Non-pigmented ciliary epithelial cell (primary cell): ENCODE measurements at places on chromosomes 2 and 18.

DNA sequence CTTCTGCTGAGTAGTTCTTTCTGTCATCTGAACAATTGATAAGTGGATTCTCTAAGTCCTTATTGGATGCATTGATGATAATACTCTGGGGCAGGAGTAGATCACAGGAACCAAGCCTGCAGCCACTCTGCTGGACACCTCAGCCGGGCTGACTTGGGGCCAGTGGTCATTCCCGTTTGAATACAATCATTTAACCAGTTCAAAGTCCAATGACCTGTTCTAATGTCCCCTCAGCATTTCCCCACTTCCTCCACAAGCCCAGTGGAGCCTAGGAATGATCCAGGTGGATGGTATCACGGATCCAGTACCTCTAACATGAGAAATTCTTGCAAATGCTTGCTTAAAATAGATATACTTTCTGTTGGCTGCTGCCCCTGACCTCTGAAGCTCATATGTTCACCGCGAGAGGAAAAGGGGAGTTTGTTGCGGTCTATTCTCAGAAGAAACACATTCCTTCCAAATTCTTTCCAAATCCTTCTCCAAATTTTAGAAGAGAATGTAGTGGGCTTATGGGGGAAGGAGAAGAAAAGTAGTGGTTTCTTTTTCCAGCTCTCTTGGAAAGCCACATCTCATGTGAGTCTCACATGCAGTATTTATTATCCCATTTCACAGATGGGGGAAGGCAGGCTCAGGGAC, 170.9 kb downstream of the INHBB start:
- DNase-seq, result no peak

- no peak for DNase-seq
These were observed 110.4 kb upstream of the RAB27B start for GRCh38 chr18:54717673-54718407.

DNA sequence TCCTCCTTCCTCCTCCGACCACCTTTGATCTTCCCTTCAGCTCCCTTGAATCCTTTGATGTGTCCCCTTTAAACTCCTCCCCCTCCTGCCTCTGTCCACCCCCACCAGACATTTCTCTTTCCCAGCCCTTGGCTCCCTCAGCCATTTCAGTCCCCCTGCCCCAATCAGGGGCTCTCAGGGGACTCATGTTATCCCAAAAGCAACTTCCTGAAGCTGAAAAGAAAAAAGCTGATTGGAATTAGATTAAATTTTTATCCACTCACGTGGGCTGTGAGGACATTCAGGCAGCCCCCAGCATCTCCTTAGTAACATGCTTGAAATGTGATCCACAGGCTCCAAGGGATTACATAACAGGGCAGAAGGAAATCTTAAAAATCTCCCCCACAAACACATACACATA, 81.3 kb downstream of the NEURL3 start:
- no peak for DNase-seq

DNA sequence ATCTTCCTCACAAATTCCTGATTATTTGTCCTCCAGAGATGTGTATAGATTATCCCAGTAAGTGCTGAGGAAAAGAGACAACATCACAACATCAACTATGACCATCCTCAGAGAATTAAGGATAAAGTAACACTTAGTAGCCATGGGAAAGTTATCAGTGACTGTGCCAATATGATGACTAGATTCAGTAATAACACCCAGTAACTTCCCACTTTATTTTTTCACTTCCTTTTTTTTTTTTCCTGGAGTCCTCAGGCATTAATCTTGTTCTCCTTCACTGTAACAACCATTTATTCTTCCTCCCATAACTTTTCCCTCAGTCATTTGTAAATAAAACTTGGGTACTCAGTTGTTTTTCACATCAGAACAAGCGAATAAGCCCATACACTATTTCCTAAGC, 16.7 kb upstream of the PID1 start:
- no peak for DNase-seq

- DNase-seq, result no peak
These were observed 377.4 kb upstream of the CRIM1 start for GRCh38 chr2:35978218-35978617.

DNA sequence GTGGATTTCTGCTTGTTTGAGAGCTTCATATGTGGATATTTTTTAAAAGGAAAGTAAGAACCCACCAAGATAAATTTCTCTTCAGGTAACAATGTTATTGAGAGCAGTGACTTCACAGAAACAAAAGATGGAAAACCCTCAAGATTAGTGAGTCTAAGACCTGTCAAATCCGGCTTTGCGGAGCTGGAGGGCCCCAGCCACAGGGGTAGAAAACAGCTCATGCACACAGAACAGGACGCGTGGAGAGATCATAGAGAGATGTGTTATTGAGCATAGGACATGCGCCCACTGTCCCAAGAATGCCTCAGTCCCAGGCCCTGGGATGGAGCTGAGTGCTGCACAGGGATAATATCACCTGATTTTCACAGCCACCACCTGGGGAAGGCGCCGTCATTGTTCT, 21.3 kb downstream of the EDAR start:
- DNase-seq, result no peak

DNA sequence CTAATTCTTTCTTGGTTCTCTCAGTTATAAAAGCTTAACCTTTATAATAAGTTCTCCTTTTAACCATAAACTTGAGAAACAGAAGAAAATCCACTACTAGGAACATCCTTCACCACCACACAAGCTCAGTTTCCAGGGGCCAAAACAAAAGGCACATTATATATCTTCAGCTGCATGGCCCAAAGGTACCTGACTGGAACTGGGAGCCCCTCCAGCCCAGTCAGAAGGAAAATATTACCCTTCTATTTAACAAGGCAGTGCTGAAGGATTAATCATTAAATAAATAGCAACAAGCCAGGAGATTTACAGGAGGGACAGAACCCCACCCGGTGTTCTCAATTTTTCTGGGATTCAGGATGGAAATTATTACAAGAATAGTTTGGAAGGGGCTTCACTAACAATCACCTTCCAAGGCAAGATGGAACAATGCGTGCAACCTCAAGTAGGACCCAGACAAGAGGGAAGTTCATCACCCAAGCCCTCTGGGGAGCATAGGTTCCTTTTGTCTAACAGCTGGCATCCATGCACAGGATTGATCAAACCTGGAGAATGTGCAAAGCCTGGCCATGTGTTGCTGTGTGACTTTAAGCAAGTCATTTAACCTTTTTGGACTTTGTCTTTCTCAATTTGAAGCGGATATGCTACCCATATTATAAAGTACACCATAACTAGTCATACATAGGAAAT, 159.6 kb upstream of the SETBP1 start:
- no peak for DNase-seq

- DNase-seq, result no peak
These were observed 52.9 kb upstream of the RPL31 start for GRCh38 chr2:100948942-100949811.

GRCh38 chr2:106363791-106364190, 104.4 kb downstream of the RGPD3 start:
- no peak for DNase-seq

- no peak for DNase-seq
These were observed 50.7 kb upstream of the PAIP2B start for GRCh38 chr2:71277536-71278103.

- DNase-seq, result no peak
These were observed 258.9 kb downstream of the DCC start for GRCh38 chr18:52598921-52599320.

GRCh38 chr2:33321876-33322483, 154.5 kb upstream of the RASGRP3 start:
- DNase-seq, result peak; percentile 27

GRCh38 chr2:229489016-229489415, 217.9 kb upstream of the PID1 start:
- DNase-seq, result no peak

DNA sequence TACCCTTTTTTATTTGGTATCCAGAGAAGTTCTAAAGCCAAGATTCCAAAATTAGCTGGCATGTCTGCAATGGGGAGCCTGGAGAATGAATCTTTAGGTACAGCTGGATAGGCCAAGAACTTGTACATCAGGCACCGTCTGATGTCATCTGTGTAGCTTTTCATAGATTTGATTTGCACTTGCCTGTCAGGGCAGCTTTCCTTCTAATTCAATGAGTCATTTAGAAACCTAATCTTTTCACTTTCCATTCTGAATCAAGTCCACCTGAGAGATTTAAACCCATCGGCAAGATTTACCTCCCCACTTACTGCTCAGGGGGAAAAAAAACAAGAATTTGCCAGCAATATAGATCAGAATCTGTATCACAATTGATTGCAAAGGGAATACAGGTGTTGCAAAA, 60.9 kb upstream of the ACAA2 start:
- no peak for DNase-seq

DNA sequence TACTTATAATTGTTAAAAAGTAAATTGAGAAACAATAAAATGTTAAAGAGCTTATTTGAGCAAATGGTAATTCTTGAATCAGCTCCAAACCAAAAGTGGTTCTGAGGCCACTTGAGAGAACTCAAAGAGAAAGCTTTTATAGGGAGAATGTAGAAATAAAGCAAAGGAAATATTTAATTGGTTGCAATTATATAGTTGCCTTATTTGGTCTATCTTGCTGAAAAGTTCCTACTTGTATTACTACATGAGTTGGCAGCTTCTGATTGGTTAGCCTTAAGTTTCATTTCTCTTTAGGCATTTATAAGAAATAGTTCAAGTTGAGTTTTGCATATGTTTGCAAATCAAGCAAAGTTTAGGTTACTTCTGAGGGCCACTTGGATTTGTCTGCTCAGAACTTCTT, 38.1 kb downstream of the SCN2A start:
- DNase-seq, result peak; percentile 3

DNA sequence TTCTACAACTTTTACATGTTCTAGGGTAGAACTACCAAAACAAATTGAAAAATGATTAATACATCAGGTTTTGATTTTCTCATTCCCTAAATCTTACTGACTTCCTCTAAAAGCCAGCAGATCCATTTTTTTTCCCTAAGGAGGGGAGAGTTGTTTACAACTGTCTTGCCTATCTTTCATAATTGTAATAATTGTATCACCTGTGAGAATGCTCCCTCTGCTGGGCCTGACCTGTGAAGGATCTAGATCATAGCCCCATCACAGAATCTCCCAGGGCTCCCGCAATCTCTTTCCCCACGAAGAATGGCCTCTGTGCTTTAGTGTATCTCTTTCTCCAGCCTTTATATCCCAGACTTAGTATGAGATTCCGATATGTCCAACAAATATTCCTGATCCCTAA, 9.1 kb downstream of the LOXL3 start:
- DNase-seq, result no peak

DNA sequence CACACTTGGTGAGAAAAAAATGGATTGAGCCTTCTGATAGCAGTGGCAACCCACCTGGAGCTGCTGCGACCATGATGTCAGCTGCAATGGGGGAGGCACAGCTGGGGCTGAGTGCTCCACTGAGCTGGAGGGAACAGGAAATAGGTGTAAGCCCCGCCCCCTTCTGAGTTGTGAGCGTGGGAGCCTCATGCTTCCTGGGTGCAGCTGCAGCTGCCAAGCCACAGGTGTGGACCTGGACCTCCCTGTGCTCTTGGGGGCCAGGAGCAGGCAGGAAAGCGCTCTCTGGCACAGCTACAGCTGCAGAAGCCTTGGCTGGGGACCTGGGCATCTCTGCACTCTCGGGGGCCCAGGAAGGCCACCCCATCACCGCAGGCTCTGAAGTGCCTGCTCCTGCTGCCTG, 970.6 kb downstream of the DCDC2C start:
- no peak for DNase-seq

DNA sequence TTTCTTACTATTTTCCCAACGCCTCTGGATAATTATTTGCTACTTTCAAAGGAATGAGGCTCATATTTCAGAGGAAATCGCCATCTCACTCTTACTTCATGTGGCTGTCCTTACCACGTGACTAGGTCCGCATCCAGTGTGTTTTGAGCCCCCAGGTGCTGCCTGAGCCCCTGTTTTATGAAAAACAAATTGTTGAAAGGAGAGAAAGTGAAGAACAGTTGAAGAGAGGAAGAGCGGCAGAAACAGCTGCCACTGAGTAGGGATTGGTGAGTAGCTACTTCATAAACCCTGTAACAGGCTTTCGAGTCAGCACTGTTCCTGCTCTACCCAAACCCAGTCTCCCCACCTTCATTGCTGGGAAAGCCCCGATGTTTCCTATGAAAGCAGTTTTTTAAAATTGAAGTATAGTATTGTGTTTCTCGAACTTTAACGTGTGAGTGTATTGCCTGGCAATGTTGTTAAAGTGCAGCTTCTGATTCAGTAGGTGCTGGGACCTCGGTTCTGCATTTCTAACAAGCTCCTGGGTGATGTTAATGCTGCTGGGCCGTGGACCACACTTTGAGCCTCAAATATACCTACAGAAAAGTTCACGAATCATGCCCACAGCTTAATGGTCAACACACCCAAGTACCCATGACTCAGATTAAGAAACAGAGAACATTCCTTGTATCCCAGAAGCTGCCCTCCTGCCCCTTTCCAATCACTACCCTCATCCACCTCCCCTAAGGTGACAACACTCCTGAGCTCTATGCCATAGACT, 39.7 kb downstream of the TMEM177 start:
- no peak for DNase-seq

GRCh38 chr2:6866982-6867381, 1.3 kb upstream of the CMPK2 start:
- DNase-seq, result no peak

DNA sequence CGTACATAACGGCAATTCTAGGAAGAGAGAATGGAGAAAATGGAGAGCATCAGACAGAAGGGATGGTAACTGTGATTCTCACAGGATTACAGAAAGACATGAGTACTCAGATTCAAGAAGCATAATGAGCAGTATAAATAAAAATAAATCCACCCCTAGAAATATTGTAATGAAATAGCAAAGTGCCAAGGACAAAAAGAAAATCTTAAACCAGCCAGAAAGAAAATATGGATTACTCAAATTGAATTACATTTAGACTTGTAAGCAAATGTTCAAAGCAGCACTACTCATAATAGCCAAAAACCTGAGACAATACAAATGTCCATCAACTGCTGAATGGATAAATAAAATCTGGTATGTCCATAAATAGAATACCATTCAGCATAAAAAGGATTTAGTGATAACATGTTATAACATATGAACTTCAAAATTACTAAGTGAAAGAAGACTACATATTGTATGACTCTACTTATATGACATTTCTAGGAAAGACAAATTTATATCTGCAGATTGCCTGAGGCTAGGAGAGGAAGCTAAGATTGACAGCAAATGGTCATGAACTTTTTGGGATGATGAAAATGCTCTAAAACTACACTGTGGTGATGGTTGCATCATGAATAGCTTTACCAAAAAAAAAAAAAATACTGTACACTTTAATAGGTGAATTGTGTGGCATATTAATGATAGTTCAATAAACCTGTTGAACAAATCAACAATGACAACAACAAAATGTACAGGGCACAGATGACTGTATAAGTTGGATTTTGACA, 63.4 kb upstream of the SPTBN1 start:
- no peak for DNase-seq

GRCh38 chr18:24246143-24246542, 107.3 kb downstream of the CABYR start:
- DNase-seq, result no peak
